ENCODE measurements at places on chromosomes 4 and X.

GRCh38 chrX:135497736-135498135 is 22.7 kb upstream of the INTS6L start:
- no peak for DNase-seq

DNA sequence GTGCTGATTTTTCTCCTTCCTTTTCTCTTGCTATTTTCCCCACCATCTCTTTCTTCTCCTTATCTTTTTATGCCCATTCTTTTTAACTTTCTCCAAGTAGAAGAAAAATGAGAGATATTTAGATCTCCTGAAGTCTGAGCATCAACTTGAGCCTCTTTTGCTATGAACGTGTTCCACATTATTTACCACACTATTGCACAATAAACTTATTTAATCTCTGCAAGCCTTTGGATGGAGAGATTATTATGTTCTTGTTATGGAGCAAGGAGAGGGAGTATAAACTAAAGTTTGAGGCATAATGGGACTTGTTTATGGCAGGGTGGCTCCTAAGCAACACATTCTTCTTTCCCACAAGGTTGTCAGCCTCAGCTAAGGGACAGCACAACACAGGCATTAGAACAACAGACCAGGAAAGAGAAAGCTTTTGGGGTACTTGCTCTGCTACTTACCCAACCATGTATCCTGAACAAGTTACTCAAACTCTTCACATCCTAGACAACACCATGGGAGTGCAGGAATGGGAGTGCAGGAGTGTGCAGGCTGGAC is 365.5 kb upstream of the BOD1L1 start:
- no peak for DNase-seq

DNA sequence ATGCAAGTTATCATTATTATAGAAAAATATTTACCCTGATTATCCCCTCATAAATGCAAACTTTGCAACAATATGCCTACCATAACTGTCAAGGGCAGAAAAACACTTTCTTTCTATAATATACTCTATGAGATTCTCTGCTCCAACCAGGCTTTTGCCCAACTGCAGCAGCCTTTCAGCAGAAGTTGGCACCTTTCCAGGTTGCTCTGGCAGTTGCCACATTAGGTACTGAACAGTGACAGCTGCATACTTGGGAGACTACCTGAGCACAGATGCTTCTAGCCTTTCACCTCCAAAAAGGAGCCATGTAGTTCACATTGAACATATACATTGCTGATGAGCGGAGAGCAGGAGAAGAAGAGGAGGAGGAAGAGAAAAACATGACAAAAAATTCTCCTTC is 69.5 kb upstream of the BRWD3 start:
- no peak for DNase-seq

GRCh38 chr4:76896614-76897535 is 1.1 kb downstream of the SOWAHB start:
- DNase-seq: peak; percentile 29

GRCh38 chr4:110978761-110979160 is 355.9 kb upstream of the PITX2 start:
- no peak for DNase-seq

DNA sequence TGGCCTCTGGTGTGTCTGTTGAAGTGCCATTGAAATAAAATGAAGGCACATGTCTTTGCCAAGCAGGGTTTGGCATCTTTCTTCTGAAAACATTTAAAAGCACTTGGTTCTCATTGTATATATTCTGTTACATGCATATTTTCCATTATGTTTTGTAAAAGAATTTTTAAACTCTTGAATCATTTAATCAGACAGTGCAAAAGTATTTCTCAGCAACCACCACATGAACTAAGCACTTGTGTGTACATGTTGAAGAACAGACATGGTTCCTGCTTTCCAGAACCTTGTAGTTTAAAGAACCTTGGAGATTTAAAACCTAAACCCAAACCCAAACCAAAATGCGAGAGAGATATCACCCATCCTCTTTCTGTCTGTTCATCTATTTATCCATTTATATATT is 220.3 kb upstream of the GIMD1 start:
- DNase-seq: no peak

DNA sequence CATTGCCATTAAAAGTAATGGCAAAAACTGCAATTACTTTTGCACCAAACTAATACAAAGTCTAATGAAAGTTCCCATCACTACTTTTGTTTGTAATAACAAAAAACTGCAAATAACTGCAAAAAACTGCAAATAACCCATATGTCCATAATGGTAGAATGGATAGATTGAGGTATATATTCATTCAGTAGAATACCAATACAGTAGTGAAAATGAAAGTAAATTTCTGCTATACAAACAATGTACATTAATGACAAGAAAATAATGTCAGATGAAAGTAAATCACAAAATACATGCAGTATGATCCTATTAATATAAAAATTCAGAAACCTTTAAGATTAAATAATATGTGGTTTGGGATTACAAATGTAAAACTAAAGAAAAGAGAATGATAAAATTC is 41.3 kb upstream of the CEP135 start:
- DNase-seq: no peak

DNA sequence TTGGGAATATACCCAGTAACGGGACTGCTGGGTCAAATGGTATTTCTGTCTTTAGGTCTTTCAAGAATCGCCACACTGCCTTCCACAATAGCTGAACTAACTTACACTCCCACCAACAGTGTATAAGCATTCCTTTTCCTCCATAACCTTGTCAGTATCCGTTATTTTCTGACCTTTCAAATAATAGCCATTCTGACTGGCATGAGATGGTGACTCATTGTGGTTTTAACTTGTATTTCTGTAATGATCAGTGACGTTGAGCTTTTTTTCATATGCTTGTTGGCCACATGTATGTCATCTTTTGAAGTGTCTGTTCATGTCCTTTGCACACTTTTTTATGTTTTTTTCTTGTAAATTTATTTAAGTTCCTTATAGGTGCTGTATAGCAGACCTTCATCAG is 81.2 kb downstream of the ADAM29 start:
- DNase-seq: no peak

DNA sequence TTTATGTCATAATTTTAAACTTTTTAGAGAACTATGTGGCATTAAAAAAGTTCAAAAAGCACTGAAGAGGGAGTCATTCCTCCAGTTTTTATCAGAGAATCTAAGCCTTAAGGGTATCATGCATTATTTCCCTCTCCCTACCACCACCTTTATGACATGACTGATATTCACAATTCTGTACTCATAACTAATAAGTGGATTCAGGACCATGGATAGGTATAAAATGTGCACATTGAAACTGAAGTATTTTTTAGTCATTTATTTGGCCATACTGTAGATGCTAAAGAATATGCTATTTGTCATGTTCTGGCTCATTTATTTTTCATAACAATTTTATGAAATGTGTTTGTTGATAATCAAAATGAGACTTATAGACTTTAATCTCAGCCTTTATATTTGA is 897.5 kb upstream of the AGA start:
- DNase-seq: no peak

DNA sequence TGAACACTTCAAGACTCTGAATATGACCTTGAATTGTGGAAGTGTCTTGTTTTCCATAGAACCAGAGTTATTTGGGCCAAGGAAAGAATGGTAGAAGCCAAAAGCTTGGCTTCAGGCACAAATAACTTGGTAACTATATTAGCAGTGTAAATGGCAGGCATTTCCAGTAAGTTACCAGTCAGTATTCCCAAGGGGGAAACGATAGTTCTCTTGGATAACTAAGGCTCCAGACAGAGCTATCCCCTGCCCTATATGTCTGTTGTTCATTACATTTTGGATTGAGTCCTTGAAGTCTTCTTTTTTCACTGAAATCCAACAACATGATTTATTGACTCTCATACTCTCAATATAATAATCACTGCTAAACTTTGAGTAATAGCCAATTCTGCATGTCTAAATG is 364.1 kb downstream of the MAGEB5 start:
- no peak for DNase-seq

GRCh38 chr4:24209131-24209530 is 319.3 kb upstream of the PPARGC1A start:
- DNase-seq: no peak

DNA sequence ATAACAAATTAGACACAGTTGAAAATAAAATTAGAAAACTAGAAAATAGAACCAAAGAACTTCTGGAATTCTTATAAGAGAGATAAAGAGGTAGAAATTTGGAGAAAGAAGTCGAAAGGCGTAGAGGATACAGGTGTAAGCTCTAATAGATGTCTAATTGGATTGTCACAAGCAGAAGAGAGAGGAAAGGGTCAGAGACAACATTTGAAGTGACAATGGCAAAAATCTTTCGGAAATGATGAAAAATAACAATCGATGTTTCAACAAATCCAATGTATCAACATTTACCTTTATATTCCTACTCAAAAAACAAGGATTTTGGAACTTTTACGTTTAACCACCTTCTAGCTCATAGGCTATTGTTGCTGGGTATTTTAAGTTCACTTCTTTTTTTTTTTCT is 3.8 kb downstream of the CXCL8 start:
- no peak for DNase-seq
